Iris pigment epithelial cell (primary cell): ENCODE measurements at places on chromosomes 3 and 15.
A peak's percentile ranks its signal among the peaks of the same experiment; 100 is the strongest.

DNA sequence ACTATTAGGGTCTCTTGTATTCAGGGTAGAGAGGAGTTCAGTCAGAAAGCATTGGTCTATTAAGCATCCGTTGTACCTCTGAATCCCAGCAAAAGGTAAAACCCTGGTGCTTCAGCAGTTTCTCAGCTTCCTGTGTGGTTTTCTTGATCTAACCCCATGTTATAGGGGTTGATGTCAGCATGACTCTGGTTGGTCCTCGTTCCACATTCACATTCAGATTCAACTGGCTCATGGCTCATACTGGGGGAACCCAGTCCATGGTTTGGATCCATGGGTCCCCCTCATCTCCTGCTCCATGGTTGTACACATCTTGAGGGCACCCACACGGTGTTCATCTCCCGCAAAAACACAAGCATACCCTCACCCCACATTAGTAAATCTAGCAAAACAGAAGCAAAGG is 47.7 kb upstream of the C2CD4B start:
- no peak for DNase-seq

GRCh38 chr3:13133471-13133981 is 60.3 kb upstream of the IQSEC1 start:
- no peak for DNase-seq

DNA sequence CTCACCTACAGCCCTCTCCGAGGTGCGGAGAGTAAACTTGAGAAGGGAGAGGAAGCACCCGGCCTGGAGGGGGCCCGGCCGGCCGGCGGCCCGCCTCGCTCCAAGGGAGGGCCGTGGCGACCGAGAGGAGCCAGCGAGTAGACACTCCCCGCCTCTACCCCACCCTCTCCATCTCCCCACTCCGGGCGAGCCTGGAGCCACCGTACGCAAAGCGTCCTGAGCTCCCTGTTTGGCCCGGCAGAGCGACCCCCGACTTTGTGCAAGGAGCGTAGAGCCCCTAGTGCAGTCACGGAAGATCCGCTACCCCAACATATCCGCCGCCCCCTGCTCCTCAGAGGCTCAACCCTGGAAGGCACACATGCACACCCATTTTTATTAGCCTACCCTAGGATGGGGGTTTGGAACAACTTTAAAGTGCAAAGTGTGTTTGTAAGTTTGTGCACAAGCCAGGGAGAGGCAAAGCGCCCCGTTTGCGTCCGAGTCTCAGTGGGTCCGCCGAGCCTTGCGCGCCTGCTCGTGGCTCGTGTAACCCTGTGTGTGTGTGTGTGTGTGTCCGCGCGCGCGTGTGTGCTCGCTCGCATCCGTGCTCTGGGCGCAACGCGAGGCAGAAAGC is 508 bp upstream of the SMAD6 start:
- peak; percentile 76 for DNase-seq

- no peak for DNase-seq
These were observed 25.0 kb downstream of the DPH3 start for GRCh38 chr3:16239780-16240179.

DNA sequence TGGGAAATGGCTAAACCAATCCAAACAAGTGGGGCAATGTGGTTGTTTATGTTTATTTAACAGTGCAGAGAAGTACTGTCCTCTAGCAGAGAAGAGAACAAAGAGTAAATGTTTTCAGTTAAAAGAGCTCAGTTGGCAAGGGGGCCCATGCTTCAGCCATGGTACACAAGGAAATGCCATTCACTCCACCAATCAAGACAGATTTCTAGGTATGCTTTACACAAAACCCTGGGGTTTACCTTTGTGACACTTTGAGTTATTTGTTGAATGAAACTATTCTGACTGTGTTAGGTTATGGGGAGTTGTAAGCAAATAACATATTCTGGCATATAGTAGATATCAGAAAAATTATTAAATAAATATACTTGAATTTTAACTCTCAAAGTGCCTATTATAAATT is 228.5 kb upstream of the MME start:
- DNase-seq, result peak; percentile 3

DNA sequence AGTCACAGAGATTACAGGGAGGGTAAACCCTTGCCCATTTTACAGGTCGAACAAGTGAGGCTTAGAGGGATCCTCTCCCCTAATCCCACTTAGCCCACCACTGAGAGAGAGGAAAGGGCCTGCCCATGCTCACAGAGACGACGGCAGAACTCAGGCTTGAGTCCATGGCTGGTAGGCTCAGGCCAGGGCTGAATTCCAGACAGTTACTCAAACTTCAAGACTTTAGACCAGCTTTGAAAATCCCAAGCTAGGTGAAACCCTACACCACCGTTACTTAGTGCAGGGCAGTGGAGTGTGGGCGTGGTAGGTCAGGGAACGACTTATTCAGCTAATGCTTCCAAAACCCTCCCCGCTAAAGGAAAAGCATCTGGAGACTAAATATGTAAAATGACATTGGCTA is 16.4 kb downstream of the GRIP2 start:
- DNase-seq, result peak; percentile 75

- DNase-seq, result no peak
These were observed 41.9 kb downstream of the ZNF621 start for GRCh38 chr3:40566694-40567093.

GRCh38 chr3:3296979-3297381 is 117.5 kb upstream of the CRBN start:
- DNase-seq, result no peak

- DNase-seq, result no peak
These were observed 55.1 kb upstream of the SLC25A26 start for GRCh38 chr3:66165660-66166059.

- no peak for DNase-seq
These were observed 235.7 kb downstream of the GREM1 start for GRCh38 chr15:32953533-32953910.

DNA sequence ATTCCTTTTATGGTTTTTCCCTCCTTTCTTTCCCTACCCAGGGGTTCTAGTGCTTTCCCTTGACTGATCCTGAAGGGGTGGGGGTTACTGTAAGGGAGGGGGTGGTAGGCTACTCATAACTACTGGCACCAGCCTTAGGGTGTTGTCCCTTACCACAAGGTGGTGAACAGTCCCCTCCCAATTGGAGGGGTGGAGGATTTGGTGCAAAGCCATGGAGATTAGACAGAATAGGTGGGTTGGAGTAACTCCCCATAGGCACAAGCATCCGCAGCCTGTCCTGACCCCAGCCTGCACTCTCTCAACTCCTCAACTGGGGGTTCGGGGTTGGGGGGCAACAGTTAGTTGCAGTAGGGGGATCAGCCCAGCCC is 2.6 kb upstream of the HYAL2 start:
- no peak for DNase-seq
